Cerebellum (tissue), 4 donors: ENCODE measurements at places on chromosomes 11 and 22.

DNA sequence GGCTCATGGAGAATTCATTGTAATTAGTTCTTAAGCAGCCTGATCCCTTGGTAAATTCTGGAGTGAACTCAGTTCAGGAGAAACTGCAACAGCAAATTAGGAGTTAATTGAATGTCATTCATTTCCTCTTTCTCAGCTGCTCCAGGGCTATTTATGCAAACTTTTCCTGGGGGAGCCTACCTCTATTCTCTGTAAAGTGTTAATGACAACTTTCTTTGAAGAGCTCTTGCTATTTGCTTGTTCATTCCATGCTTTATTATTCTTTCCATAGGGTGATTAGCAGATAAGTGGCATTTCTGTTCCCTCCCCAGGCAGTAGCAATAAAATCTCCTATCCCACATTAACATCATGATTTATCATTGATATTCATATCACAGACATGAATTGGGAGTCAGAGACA is 267.6 kb upstream of the DDI1 start:
- DNase-seq, result no peak

GRCh38 chr22:19898145-19898544 is 43.4 kb upstream of the COMT start:
- no peak for DNase-seq

DNA sequence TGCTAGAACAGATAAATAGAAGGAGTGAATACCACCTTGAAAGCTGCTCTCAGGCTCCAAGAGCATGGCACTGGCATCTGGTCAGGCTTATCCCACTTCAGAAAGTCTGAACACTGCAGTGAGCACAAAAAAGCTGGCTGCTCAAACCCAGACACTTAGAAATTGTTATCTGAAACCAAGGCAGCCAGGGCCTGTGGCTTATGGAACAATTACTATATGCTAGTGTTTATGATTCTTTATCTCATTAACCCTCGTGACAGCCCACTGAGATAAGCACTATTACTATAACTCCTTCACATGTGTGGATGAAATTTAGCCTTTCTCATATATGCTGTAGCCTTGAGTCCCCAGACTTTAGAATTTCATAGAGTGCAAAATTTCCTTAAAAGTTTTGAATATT is 400.2 kb downstream of the RAB38 start:
- DNase-seq, result no peak

- DNase-seq, result no peak
Observed at GRCh38 chr11:106477776-106478175, 400.3 kb downstream of the AASDHPPT start.

GRCh38 chr11:59918480-59918879 is 19.8 kb upstream of the OOSP1 start:
- no peak for DNase-seq

DNA sequence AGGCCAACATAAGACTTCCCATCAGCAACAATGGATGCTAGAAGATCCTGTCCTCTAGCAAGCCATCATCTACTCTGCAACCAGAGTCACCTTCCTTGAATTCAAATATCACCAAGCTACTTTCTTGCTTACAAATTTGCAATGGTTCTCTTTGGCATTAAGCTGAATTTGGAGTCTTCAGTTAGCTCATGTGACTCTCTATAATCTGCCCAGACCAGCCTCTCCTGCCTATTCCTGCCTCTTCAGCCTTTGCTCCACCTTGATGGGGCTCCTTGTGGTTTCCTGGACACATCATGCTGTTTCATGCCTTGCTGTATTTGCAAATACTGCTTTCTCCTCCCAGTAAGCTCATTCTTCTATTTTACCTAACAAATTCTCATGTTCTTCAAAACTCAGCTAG is 82.3 kb downstream of the RASSF10 start:
- no peak for DNase-seq

GRCh38 chr22:49779211-49779610 is 48.5 kb downstream of the BRD1 start:
- DNase-seq, result no peak

GRCh38 chr11:13043912-13044628 is 35.0 kb downstream of the RASSF10 start:
- DNase-seq, result peak; percentile 8

- DNase-seq, result no peak
Observed at GRCh38 chr22:24855794-24856193, 49.8 kb downstream of the SGSM1 start.
